NCI-H460 (cell line): ENCODE measurements at places on chromosomes 2 and 18. TPM values are rescaled to one million over a fixed set of nuclear protein-coding genes. Genes with fewer than 3 reads are reported as not detected.
A peak's percentile ranks its signal among the peaks of the same experiment; 100 is the strongest.

Gene RANBP2
- total RNA-seq = 51.1 and 56.3 TPM in 2 replicates

Gene SIGLEC15
- total RNA-seq = not detected in 2 replicates

Gene CNTNAP5
- total RNA-seq = not detected in 2 replicates

DNA sequence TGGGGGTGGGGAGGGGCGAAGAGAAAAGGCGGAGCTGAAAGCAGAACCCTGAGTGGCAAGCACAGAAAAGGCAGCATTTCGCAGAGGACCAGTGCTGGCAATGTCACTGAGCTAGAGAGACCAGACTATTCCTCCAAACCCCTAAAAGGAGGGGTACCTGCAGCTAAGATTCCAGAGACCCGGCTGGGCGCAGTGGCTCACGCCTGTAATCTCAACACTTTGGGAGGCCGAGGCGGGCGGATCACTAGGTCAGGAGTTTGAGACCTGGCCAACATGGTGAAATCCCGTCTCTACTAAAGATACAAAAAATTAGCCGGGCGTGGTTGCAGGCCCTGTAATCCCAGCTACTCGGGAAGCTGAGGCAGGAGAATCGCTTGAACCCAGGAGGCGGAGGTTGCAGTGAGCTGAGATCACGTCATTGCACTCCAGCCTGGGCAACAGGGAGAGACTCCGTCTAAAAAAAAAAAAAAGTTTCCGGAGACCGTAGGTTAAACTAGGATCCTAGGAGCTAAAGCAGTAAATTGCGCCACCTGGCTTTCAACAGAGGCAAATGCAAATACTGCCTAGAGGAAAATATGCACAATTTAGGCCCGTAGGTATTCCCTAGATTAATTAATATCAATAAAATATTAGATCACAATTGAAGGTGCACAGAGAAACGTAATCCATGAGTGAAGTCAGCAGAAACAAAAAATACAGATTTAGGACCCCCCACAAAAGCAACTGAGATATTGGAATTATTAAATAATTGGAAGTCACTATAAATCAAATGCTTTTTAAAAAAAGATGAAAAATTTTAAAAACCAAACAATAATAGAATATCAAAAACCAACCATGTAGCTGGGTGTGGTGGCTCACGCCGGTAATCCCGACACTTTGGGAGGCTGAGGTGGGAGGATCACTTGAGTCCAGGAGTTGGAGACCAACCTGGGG lies 4.9 kb downstream of the UCN start:
- peak; percentile 78 for DNase-seq

- DNase-seq = no peak
Observed at GRCh38 chr2:147792966-147793617, 51.7 kb upstream of the ACVR2A start.

- DNase-seq = no peak
Observed at GRCh38 chr2:221285148-221285547, 287.0 kb downstream of the EPHA4 start.

GRCh38 chr2:179837408-179837807 lies 24.0 kb downstream of the ZNF385B start:
- peak; percentile 44 for DNase-seq
